Kidney epithelial cell (primary cell): ENCODE measurements at places on chromosomes 4 and X.
A peak's percentile ranks its signal among the peaks of the same experiment; 100 is the strongest.

DNA sequence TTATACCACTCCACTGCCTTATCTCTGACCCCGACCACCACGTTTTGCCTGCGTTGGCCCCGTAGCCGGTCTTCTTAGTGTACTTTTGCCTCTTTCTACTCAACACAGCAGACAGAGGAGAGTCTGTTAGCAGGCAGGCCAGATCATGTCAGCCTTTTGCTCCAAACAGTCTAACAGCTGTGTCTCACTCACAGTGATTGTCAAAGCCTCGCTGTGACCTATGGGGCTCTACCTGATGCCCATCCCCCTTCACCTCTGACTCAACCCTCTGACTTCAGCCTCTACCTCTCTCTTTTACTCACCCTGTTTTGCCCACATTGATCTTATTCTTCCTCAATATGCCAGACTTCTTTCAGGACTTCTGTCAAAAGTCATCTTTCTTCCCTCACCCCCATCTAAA lies 127.1 kb downstream of the TRIML1 start:
- DNase-seq = no peak

- DNase-seq = no peak
These were observed 119.8 kb upstream of the ATP6AP2 start for GRCh38 chrX:40460926-40461325.

- peak; percentile 16 for DNase-seq
These were observed 79.9 kb downstream of the SLC9A6 start for GRCh38 chrX:136065044-136065671.

DNA sequence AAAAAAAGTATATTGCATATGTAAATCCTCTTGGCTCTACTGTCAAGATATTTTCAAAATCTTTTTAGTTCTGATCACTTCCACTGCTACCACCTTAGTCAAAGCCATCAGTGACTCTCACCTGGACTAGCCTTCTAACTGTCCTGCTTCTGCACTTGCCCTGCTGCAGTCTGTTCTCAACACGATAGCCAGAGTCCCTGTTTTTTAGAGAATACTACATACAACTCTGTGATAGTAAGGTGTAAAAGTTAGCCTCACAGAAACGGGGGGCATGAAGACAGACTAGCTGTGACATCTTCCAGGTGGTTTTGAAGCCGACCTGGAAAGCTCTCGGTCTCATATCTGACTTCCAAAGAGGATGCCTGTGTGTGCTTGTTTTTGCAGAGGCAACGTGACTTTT lies 24.7 kb downstream of the EIF2S3 start:
- DNase-seq = no peak

DNA sequence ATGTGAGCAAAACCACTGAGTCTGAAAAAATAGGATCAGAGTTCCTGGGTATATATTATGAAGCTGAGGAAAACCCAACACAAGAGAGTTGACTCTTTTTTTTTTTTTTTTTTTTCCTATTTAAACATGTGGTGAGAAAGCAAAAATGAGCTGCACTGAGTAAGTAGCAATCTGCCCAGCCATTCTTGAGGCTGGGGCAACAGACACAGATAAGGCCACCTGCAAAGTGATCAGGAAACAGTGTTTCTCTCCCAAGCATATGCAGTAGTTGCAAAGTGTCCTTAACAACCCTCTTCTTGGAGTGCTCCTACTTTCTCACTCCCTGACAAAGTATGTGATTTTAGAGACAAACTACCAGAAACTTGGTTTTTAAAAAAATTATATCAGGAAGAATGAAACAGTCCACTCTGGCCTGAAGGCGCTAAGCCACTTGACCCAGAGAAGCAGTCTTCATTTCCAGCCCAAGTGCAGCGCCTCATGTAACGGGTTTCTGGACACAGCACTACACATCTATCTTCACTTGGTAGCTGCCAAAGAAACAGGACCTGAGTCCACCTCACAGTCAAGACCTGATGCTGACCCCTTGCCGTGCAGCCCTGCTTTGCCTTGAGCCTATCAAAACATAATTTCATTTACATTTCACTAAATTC lies 124.6 kb upstream of the MAP3K15 start:
- DNase-seq = no peak

- no peak for DNase-seq
These were observed 833 bp downstream of the FGD1 start for GRCh38 chrX:54494989-54495813.

DNA sequence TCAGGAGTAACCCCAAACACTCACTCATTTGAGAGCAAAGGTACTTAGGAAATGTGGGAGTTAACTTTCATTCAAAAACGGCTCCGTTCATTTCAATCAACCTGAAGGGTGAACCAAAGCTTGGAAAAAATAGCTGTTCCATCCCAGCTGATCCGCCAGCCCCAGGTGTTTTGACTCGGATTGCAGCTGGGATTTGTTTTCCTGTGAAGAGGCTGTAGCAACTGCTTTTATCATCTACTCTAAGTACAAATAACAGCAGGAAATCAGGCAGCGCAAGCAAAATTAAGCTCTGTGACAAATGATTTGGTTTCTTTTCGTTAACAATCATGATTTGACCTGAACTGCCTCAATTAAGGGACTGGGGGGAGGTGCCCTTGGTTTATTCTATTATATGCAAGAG lies 154.7 kb downstream of the BEND2 start:
- DNase-seq = no peak

DNA sequence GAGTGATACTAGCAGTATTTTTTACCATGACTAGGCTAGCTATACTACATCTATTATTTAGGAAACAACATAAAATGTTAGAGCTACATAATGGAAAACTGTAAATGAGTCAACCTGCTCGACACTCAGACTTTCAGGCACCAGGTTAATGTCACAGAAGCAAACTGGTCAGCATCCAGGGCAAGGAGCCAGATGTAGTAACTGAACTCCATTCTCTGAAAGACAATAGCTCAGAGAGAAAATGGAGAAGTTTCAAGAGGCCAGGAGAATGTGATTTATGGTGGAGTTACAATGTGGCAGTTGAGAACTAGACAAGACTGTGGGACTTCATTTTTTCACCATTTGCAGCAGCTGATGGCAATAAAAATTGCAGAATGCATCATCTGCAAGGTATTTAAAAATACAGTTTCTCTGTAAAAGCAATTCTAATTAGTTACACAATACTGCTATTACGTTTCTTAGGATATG lies 342.7 kb upstream of the PABPC4L start:
- DNase-seq = peak; percentile 43
